ENCODE measurements at places on chromosomes 6 and 20. TPM values are rescaled to one million over a fixed set of nuclear protein-coding genes. Genes with fewer than 3 reads are reported as not detected.

The FABP7 gene
- polyA plus RNA-seq = not detected

The GGTLC1 gene
- polyA plus RNA-seq = not detected

The TNXB gene
- polyA plus RNA-seq = 4.4 TPM

The PGK2 gene
- not detected for polyA plus RNA-seq

The SLCO4A1 gene
- polyA plus RNA-seq = 1.3 TPM

The CHD6 gene
- 3.3 TPM for polyA plus RNA-seq

The RGS17 gene
- polyA plus RNA-seq = 0.01 TPM

The MCHR2 gene
- not detected for polyA plus RNA-seq
